ENCODE measurements at places on chromosomes 2 and 18. TPM values are rescaled to one million over a fixed set of nuclear protein-coding genes. Genes with fewer than 3 reads are reported as not detected.

TLX2 gene
- not detected for total RNA-seq

SLC38A11 gene
- not detected for total RNA-seq

POTEJ gene
- total RNA-seq: not detected

ADGRF3 gene
- not detected for total RNA-seq

CNTNAP5 gene
- not detected for total RNA-seq

SIX3 gene
- total RNA-seq: not detected

GRCh38 chr2:241730671-241731293 lies 3.6 kb upstream of the D2HGDH start:
- DNase-seq: no peak
- H3K4me1 ChIP-seq: no peaks in the 10 kb centered on the region
- H3K27ac ChIP-seq: no peak overlapping the region

DNA sequence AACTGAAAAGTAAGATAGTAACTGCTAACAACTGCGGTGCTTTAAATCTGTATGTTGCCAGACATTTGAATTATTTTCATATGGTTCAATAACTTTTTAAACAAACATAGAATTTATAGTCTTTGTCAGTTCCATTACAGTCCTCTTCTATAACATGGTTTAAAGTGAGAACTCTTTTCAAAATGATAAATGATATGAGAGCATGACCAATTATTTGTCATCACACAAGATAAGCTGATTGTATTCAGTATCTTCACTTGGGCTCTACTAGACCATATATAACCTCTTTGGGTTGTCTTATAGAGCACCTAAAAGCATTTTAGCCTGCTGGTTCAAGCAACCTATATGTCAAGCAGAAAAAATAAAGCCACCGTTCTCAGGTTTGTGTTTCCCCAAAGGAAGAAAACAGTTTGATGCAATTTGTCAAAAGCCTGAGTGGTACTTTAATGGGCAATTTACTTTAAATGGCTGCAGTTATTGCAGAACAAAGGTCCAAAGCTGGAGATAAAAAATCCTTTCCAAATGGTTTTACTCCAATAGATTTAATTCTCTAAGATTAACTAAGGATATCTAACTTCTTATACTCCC lies 298.4 kb downstream of the FSIP2 start:
- no peaks in the 10 kb centered on the region for H3K27me3 ChIP-seq
- no peak for DNase-seq
- no peaks in the 10 kb centered on the region for H3K4me1 ChIP-seq
- no peak overlapping the region for H3K4me3 ChIP-seq
- no peak overlapping the region for H3K27ac ChIP-seq
- H3K36me3 ChIP-seq: no peaks in the 10 kb centered on the region

DNA sequence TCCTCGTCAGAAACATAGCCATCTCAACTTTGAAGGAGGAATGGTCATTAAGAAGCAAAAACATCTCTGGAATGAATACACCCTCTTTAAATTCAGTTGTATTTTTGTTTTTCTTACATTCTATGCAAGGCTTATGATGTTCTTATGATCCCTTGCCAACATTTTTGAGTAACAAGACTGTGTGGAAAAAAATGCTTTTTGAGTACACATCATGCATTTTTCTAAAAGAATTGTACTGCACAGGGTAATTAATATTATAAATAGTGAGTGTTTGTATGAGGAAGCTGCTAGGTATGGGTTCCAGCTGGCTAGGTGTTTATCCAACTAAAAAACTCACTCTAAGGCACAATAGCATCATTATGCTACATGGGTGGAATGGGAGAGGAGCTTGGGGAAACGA lies 59.0 kb upstream of the SPATS2L start:
- H3K36me3 ChIP-seq: no peaks in the 10 kb centered on the region
- DNase-seq: no peak
- H3K27me3 ChIP-seq: no peaks in the 10 kb centered on the region
- H3K4me1 ChIP-seq: no peaks in the 10 kb centered on the region

- no peaks in the 10 kb centered on the region for H3K27me3 ChIP-seq
- H3K4me1 ChIP-seq: no peaks in the 10 kb centered on the region
- no peak overlapping the region for H3K27ac ChIP-seq
- H3K4me3 ChIP-seq: no peak overlapping the region
Observed at GRCh38 chr2:186868344-186868743, 19.4 kb upstream of the ZSWIM2 start.

GRCh38 chr2:160062292-160063005 lies at the start of gene PLA2R1:
Gene PLA2R1, minus strand, starts transcription at chr2:160062615. Its CDS starts 212 bp downstream, at chr2:160062403.
- H3K27ac ChIP-seq: peak within 1 kb of the TSS; percentile 78
- H3K4me3 ChIP-seq: peak within 1 kb of the TSS; percentile 82

DNA sequence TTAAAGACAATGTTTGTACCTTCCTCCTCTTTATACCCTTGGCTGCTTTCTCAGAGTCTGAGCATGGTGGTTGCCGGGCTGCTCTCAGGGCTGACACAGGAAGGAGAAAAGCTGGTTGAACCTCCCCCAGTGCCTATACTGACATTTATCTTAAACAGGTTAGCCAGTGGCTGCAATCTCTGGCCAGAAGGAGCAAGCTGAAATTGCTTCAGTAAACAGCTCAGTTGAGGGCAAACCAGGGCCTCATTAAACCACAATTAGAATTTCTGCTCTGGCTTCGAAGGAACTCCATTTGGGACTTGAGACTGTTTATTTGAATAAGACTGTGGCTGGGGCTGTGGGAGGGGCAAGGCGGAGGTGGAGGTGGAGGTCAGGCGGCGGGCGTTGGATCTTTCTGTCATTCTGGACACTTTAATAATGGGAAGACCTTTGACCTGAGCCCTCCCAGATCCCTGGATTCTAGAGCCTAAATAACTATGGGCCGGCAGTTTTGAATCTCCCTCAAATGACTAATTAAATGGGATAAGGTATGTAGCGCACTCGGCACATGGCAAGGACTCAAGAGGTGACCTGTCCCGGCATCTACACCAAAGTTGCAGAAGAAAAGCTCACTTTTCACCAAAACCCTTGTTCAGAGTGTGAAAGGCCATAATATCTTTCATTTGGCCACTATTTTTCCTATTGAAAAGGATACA lies 120.6 kb upstream of the MYCN start:
- peaks cover 22% of the 10 kb centered on the region for H3K27me3 ChIP-seq
- no peaks in the 10 kb centered on the region for H3K4me1 ChIP-seq
- no peaks in the 10 kb centered on the region for H3K36me3 ChIP-seq
- H3K27ac ChIP-seq: no peak overlapping the region
- no peak overlapping the region for H3K4me3 ChIP-seq

DNA sequence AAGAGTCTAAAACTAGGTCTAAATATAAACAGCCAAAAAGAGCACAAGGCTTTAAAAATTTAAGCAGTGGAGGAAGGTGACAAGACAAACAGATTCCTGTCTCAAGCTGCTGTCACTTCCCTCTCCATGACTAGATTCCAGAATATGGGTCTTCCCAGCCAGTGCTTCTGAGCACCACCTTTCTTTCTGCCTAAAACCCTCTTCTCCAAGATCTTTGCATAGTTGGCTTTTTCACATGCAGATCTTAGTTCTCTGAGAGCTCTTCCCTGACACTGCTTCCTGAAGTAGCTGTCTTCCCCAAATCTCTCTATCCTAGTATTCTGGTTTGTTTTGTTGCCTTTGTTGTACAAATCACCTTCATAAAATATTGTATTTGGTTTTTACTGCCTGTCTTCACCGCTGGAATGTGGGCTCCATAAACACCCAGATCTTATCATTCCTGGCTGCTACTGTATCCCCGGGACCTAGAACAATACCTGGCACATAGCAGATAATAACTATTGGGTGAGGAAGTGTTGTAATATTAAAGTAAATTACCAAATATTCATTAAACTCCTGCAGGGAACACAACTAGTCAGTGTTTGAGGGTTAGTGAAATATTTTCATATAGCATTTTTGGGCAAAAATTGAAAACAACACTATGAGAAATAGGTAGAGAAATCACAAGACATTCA lies 150.2 kb downstream of the CCDC85A start:
- no peaks in the 10 kb centered on the region for H3K4me1 ChIP-seq
- H3K27ac ChIP-seq: no peak overlapping the region
- DNase-seq: no peak

DNA sequence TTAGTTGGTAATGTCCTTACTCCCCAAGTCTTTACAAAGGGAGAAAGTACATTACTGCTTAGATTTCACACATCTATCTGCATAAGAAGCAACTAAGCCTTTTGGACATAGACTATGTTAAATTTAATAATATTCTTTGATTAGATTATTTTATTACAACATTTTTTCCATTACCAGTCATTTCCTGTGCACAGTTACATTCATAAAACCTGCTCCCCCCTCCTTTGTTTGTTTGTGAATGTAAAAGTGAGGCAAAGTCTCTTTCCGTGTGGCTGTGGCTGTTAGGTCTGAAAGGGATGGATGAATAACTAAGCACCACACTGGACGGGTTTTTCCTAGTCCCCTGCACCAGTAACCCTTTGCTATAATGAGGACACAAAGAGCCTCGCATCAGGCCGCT lies 9.6 kb downstream of the PTGR3 start:
- no peak overlapping the region for H3K4me3 ChIP-seq
- H3K4me1 ChIP-seq: no peaks in the 10 kb centered on the region
- no peaks in the 10 kb centered on the region for H3K27me3 ChIP-seq
- DNase-seq: no peak
